Kidney epithelial cell (primary cell): ENCODE measurements at places on chromosomes 5 and 9. TPM values are rescaled to one million over a fixed set of nuclear protein-coding genes. Genes with fewer than 3 reads are reported as not detected.

PCDH12 gene
- not detected in 2 replicates for total RNA-seq

SLC6A18 gene
- not detected in 2 replicates for total RNA-seq

TNC gene
- 289 and 342 TPM in 2 replicates for total RNA-seq

PELO gene
- 19.0 and 23.9 TPM in 2 replicates for total RNA-seq

P4HA2 gene
- 71.5 and 77.5 TPM in 2 replicates for total RNA-seq

OGN gene
- not detected in 2 replicates for total RNA-seq

C5orf52 gene
- not detected in 2 replicates for total RNA-seq

TSSK1B gene
- total RNA-seq = 0.38 TPM in 1 of 2 replicates, not detected in the other

KCNIP1 gene
- 0.21 and 3.4 TPM in 2 replicates for total RNA-seq

PKN3 gene
- total RNA-seq = 4.6 and 9.5 TPM in 2 replicates

CCL21 gene
- total RNA-seq = not detected in 2 replicates

SCGB3A2 gene
- total RNA-seq = not detected in 2 replicates

ENG gene
- total RNA-seq = 3.4 and 6.3 TPM in 2 replicates

SPATA31A1 gene
- not detected in 2 replicates for total RNA-seq

FAM78A gene
- 1.0 and 1.9 TPM in 2 replicates for total RNA-seq

PPP3R2 gene
- not detected in 2 replicates for total RNA-seq

- DNase-seq = no peak
Observed at GRCh38 chr5:135667673-135668072, 88.9 kb upstream of the CXCL14 start.

DNA sequence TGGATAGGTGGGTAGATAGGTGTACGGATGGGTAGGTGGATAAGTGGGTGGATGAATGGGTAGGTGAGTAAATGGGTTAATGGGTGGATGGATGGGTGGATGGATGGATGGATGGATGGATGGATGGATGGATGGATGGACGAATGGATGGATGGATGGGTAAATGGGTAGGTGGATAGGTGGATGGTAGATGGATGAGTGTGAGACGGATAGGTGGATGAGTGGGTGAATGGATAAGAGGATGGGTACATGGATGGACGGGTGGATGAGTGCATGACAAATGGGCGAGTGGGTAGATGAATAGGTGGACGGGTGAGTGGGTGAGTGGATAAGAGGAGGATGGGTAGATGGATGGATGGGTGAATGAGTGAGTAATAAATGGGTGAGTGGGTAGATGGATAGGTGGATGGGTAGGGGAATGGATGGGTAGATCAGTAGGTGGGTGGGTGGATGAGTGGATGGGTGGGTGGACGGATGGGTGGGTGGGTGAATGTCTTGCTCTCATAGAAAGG lies 179.2 kb downstream of the FGF18 start:
- no peak for DNase-seq

GRCh38 chr5:168592014-168592368 lies 12.8 kb upstream of the PANK3 start:
- DNase-seq = no peak

GRCh38 chr9:83699615-83700014 lies 8.1 kb downstream of the UBQLN1 start:
- DNase-seq = no peak

GRCh38 chr5:126452477-126452876 lies 29.3 kb downstream of the GRAMD2B start:
- no peak for DNase-seq

DNA sequence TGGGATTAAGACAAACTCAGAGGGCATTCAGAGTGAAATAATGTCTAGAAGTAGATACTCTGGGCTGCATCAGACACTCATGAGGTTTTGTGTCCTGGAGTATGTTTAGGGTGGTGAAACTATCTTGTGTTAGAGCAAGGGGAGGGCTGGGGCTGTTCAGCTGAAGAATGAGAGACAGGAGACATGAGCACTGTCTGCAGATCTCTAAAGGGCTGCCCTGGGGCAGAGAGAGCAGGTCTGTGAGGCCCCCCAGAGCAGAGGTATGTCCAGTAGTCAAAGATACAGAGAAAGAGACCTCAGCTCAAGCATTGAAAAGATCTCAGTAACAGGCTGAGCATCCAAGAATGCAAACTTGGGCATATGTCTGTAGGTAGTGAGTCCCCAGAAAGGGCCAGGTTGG lies 45.9 kb upstream of the SHB start:
- DNase-seq = no peak

- DNase-seq = no peak
Observed at GRCh38 chr5:135269199-135269598, 129.8 kb downstream of the MACROH2A1 start.

- DNase-seq = no peak
Observed at GRCh38 chr5:88708682-88709398, 174.1 kb downstream of the MEF2C start.

- no peak for DNase-seq
Observed at GRCh38 chr5:56447656-56448055, 214.5 kb upstream of the ANKRD55 start.

GRCh38 chr5:152052470-152052869 lies 127.8 kb upstream of the GLRA1 start:
- no peak for DNase-seq

DNA sequence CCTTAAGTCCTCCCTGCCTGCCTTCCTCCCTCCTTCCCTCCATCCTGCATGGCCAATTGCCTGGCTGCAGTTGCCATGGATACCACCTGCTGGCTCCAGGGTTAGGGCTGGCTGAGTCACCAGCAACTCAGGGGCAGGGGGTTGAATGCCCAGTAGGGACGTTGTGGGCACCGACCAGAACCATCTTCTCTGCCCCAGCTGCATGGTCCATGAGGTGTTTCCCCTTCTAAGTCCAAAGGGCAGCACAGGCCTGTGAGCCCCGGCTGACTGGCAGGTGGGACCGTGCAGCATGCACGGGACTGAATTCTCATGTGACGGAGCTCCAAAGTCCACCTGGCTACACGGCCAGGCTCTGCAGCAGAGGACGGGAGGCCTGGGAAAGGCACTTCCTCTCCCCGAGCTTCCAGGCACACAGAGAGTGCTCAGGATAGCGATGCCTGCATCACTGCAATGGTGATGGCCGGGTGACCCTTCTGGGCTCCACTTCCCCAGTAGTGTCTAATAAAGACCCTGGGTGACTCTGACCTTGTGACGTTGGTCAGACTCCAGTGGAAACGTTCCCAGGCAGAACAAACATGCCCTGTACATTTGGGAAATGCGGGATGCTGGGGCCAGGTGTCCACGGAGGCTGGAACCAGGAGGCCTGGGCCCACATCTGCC lies 5.7 kb downstream of the ASS1 start:
- DNase-seq = no peak

DNA sequence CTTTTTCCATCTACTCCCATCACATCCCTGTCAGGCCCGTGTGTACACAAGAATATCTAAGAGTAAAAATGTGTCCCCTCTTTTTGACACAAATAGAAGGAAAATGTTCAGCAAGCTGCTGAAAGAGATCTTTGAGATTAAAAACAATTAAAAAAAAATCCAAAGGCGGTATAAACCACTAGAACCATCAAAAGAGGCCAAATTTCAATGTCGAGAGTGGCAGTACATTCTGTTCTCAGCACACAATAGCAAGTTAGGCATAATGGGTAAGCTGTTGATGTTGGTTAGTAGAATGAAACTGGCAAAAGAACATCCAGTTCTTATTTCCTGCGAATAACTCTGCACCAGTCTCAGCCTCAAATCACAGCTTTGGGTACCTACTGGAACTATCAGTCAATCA lies 95.2 kb upstream of the IL7R start:
- no peak for DNase-seq

- DNase-seq = no peak
Observed at GRCh38 chr9:93257808-93258331, 73.9 kb downstream of the WNK2 start.

DNA sequence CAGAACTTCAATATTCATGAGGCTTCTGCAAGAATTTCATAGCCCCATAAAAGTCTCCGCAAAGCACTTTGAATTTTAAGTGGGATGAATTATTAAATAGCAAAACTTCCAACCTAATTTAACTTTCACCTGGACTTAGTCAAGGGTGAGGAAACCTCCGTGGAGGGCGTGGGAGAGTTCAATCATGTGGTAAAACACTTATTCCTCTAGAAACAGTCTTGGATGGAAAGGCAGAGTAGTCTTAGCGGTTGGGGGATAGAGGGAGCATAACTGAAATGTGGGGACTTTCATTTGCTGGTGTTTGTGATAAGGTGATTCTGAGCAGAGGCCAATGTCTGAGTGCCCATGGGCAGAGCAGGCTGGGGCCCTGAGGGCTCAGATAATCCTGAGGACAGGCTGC lies 241.9 kb downstream of the IRX1 start:
- no peak for DNase-seq

DNA sequence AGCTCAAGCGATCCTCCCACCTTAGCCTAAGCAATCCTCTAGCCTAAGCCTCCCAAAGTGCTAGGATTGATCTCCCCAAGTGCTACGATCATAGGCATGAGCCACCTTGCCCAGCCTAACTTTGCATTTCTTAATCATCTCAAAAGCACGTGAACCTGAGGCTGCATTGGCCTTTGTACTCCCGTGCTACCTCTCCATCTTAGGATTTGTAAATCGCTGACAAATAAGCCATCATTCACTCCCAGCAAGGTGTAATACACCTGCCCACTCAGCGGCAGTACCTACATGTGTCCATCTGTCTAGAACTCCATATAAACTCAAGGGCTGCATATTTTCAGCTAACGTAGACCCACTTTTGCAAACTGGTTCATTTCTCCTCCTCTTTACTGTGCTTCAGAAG lies 2.8 kb downstream of the ANKH start:
- DNase-seq = no peak

GRCh38 chr5:102625928-102626327 lies 127.1 kb upstream of the SLCO6A1 start:
- no peak for DNase-seq

GRCh38 chr5:137595396-137596079 lies 96.4 kb upstream of the SPOCK1 start:
- DNase-seq = no peak

GRCh38 chr5:80246995-80247729 lies 8.7 kb downstream of the SERINC5 start:
- peak; percentile 97 for DNase-seq

DNA sequence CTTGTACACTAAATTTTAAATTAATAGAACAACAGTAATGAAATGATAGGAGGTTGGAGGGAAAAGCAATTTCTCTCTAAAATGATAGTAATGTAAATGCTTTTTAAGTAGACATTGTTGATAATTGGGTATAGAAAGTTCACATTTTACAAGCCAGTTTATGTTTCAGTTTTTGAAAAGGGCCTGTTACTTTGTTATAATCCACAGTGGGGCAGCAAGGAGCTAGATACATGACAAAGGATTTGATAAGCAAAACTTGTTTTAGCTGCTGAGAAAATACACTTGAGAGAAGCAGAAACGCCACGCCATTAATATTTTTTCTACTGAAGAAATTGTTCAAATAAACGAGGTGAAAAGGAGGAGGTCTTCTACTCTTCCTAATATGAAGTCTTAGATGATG lies 30.2 kb downstream of the SREK1 start:
- DNase-seq = peak; percentile 2

- no peak for DNase-seq
Observed at GRCh38 chr9:71769175-71770161, 1.2 kb upstream of the CEMIP2 start.

GRCh38 chr9:93709600-93710369 lies 133.4 kb downstream of the PHF2 start:
- no peak for DNase-seq

GRCh38 chr9:136053757-136054142 lies 41.3 kb downstream of the NACC2 start:
- DNase-seq = no peak

GRCh38 chr9:98899408-98900056 lies 44.2 kb upstream of the COL15A1 start:
- peak; percentile 51 for DNase-seq

DNA sequence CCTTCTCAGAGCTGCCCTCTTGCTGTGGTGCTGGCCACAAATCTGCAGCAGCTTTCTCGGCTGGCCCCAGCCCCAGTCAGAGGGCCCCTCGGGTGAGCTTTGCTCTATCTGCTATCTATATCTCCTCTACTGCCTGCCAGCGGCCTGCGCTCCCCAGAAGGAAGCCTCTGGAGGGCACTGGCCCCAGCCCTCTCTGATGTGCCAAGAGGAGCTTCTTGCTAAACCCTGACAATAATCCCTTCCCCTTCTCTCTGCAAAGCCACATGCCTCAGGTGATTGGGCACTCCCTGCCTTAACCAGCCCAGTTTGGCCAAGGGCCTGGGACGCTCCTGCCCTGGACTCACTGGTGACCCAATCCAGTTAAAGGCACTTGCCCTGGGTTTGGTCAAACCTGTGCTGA lies 42.7 kb downstream of the CAMK2A start:
- no peak for DNase-seq

GRCh38 chr9:92100237-92100911 lies 14.8 kb downstream of the SPTLC1 start:
- DNase-seq = peak; percentile 67

- no peak for DNase-seq
Observed at GRCh38 chr9:70569070-70569772, 154.8 kb upstream of the KLF9 start.

DNA sequence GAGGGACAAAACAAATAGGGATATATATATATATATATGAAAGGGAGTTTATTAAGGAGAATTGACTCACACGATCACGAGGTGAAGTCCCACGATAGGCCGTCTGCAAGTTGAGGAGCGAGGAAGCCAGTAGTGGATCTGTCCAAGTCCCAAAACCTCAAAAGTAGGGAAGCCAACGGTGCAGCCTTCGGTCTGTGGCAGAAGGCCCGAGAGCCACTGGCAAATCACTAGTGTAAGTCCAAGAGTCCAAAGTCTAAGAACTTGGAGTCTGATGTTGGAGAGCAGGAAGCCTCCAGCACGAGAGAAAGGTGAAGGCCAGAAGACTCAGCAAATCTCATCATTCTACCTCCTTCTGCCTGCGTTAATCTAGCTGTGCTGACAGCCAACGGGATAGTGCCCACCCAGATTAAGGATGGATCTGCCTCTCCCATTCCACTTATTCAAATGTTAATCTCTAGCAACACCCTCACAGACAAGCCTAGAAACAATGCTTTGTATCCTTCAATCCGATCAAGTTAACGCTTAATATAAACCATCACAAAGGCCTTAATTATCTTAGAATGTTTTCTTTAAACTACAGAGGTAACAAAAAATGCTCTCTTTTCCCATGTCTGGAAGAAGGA lies 23.8 kb upstream of the DAB2 start:
- no peak for DNase-seq

DNA sequence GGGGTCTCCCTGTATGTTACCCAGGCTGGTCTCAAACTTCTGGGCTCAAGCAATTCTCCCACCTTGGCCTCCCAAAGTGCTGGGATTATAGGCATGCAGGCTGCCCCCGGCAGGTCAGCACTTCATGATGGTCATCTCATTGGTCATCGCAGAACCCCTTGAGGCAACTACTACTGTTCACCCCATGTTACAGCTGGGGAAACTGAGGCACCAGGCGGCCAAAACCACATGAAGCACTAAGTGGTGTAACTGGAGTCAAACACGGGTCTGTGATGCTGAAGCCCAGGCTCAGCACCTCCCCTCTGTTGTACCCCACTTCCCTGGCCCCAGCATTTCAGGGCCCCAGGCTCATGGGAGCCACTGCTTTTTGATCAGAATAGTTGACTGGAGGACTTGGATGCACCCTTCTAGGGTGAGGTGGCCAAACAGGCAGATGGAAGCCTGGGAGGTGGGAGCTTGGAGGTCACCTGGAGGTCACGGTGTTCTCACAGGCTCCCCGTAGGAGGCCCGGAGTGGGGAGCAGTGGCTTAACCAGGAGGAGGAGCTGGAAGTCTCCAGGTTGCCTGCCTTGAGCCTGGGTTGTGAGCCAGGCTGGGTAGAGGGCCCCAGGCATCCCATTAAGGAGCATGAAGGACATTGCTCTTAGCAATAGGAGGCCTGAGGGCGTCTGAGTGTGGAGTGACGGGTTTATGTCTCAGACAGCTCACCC lies 57.3 kb upstream of the RPL26L1 start:
- no peak for DNase-seq
